Aorta (tissue), 5 donors: ENCODE measurements at places on chromosomes 6 and 20. TPM values are rescaled to one million over a fixed set of nuclear protein-coding genes. Genes with fewer than 3 reads are reported as not detected.

DNA sequence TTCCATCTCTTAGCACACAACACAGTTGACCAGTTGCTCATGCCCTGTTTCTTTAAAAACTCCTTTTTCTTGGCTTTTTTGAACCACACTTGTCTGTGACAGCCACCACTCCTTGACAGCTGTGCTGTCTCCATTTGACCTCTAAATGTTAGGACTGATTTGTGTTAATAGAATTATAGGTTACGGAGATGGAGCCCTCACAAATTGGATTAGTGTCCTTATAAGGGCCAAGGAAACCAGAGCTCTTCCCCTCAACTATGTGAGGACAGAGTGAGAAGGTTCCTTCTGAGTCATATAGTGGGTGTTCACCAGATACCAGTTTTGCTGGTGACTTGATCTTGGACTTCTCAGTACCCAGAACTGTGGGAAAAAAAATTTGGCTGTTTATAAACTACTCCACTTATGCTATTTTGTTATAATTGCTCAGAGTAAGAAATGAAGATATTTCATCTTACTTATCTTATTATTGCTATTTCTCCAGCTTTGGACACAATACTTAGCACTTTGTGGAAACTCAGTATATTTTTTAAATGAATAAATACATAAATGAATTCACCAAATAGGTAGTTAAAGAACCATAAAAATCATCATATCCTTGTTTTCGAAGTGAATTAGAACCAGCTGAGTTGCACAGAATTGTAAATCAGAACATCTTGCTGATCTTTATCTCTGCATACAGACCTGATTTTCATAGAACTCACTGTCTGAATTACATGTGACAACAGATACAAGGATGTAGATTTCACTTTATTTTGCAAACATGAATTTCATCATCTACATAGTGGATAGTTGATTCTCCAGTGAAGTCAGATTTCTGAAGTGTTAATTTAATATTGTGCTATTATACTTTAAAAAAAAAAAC lies 598.5 kb upstream of the IRAK1BP1 start:
- no peaks in the 10 kb centered on the region for H3K36me3 ChIP-seq
- no peak overlapping the region for H3K27ac ChIP-seq
- no peak for DNase-seq
- no peak overlapping the region for H3K4me3 ChIP-seq
- no peaks in the 10 kb centered on the region for H3K4me1 ChIP-seq
- H3K27me3 ChIP-seq: no peaks in the 10 kb centered on the region

Gene ROMO1
- total RNA-seq: 78.5 TPM

GRCh38 chr6:73671911-73672685 lies 18.3 kb upstream of the SLC17A5 start:
- H3K27me3 ChIP-seq: no peaks in the 10 kb centered on the region
- H3K4me1 ChIP-seq: no peaks in the 10 kb centered on the region
- no peak for DNase-seq

Gene PM20D2
- total RNA-seq: 23.5 TPM

Gene ZFP57
- total RNA-seq: 0.49 TPM

- no peaks in the 10 kb centered on the region for H3K36me3 ChIP-seq
- no peak overlapping the region for H3K27ac ChIP-seq
- H3K4me3 ChIP-seq: no peak overlapping the region
- H3K27me3 ChIP-seq: no peaks in the 10 kb centered on the region
These were observed 1.2 kb upstream of the HDDC2 start for GRCh38 chr6:125302840-125303511.

Gene FRMD1
- 0.06 TPM for total RNA-seq

Gene CYP39A1
- 4.2 TPM for total RNA-seq

DNA sequence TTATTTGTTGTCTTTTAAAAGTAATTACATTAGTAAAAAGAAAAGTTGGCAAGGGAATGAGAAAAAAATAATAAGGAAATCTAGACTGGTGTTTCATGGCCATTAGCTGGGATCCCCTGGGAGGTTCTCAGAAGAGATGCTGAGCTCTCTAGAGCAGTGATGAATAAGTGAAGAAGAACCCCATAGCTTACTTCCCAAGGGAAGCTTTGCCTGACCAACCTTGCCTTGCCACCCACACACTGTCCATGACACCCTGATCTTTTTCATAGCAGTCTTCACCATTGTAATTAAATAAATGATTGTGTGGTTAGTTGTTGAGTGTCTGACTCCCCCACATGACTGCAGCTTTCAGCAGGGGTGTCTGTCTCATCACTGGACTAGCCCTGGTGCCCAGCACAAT lies 5.9 kb downstream of the C6orf163 start:
- H3K36me3 ChIP-seq: no peaks in the 10 kb centered on the region
- H3K27me3 ChIP-seq: no peaks in the 10 kb centered on the region
- DNase-seq: no peak
- no peak overlapping the region for H3K27ac ChIP-seq
- H3K4me3 ChIP-seq: no peak overlapping the region
- no peaks in the 10 kb centered on the region for H3K4me1 ChIP-seq

Gene CLPSL2
- not detected for total RNA-seq

Gene PAK5
- 0.33 TPM for total RNA-seq

- no peaks in the 10 kb centered on the region for H3K36me3 ChIP-seq
- no peak for DNase-seq
- no peaks in the 10 kb centered on the region for H3K27me3 ChIP-seq
- no peak overlapping the region for H3K27ac ChIP-seq
- no peaks in the 10 kb centered on the region for H3K4me1 ChIP-seq
These were observed 47.2 kb upstream of the SYNDIG1 start for GRCh38 chr20:24422091-24422760.

GRCh38 chr20:43710370-43711044 lies 16.3 kb downstream of the GTSF1L start:
- H3K36me3 ChIP-seq: no peaks in the 10 kb centered on the region
- DNase-seq: no peak
- no peaks in the 10 kb centered on the region for H3K27me3 ChIP-seq
- no peak overlapping the region for H3K27ac ChIP-seq
- no peak overlapping the region for H3K4me3 ChIP-seq

Gene BTNL2
- total RNA-seq: not detected

Gene CST2
- 0.75 TPM for total RNA-seq

- no peak overlapping the region for H3K4me3 ChIP-seq
- H3K36me3 ChIP-seq: no peaks in the 10 kb centered on the region
- H3K4me1 ChIP-seq: peaks cover 3% of the 10 kb centered on the region
These were observed 48.2 kb downstream of the HIVEP2 start for GRCh38 chr6:142896732-142897131.

Gene EDN1
- 10.0 TPM for total RNA-seq

- H3K4me3 ChIP-seq: no peak overlapping the region
- no peak overlapping the region for H3K27ac ChIP-seq
- no peaks in the 10 kb centered on the region for H3K4me1 ChIP-seq
- DNase-seq: no peak
- H3K27me3 ChIP-seq: no peaks in the 10 kb centered on the region
- H3K36me3 ChIP-seq: no peaks in the 10 kb centered on the region
These were observed 56.6 kb downstream of the SH3BGRL2 start for GRCh38 chr6:79687759-79688158.

- no peak for DNase-seq
- H3K27me3 ChIP-seq: no peaks in the 10 kb centered on the region
- H3K4me1 ChIP-seq: no peaks in the 10 kb centered on the region
- H3K36me3 ChIP-seq: no peaks in the 10 kb centered on the region
- H3K27ac ChIP-seq: no peak overlapping the region
These were observed 202.6 kb downstream of the NFATC2 start for GRCh38 chr20:51339721-51340450.

DNA sequence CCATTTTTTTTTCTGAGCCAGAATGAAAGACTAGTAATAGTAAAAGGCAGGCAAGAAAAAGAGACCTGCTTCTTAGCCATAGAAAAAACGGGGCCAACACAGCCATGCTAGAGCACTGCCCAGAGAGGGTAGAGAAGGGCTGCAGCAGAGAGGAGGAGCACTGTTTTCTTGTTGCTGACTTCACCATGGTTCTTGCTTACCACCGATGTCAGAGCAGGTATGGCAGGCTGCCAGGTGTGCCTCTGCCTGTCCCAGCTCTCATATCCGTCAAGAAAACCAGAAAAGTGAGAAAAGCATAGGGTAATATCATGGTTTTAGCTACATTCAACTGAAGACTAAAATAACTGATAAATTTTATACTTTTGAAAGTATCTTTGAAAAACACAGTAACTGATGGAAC lies 60.7 kb downstream of the DTNBP1 start:
- H3K36me3 ChIP-seq: peaks cover 4% of the 10 kb centered on the region
- no peak overlapping the region for H3K27ac ChIP-seq
- DNase-seq: no peak
- no peaks in the 10 kb centered on the region for H3K27me3 ChIP-seq

DNA sequence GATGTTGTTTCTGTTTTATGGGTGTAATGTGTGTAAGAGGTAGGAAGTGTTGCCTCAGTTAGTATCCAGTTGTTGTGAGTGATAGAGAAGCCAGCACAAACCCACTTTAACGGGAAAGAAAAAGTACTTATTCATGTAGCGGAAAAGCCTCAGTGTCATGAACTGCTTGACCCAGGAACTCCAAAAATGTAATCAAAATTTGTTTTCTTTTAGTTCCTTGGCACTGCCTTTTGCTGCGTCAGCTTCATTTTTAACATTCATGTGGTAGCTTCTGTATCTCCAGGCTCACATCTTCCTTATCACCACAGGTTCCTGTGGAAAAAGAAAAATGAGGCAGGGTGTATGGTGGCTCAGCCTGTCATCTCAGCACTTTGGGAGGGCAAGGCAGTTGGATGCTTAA lies 46.4 kb upstream of the CCDC28A start:
- no peak overlapping the region for H3K4me3 ChIP-seq
- peaks cover 2% of the 10 kb centered on the region for H3K27me3 ChIP-seq
- H3K36me3 ChIP-seq: no peaks in the 10 kb centered on the region
- no peaks in the 10 kb centered on the region for H3K4me1 ChIP-seq
- H3K27ac ChIP-seq: no peak overlapping the region

Gene JAG1
- 133 TPM for total RNA-seq

DNA sequence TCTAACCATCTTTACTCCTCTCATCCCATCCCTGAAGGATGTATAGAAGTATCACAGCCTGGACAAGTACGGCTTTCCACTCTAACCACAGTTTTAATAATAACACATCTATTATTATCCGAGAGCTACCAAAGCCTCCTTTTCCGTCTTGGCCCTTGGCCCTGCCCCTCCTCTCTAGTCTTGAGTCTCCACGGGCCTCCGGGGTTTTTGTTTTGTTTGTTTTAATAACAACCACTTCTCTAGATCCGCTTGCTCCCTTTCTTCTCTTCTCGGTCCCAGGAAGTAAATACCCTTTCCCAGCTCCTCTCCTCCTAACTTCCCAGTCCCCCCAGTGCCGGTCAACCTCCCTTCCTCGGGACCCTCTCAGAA lies 661 bp downstream of the LCA5 start:
- peak overlapping the region; percentile 31 for H3K4me3 ChIP-seq
- peaks cover 3% of the 10 kb centered on the region for H3K4me1 ChIP-seq
- DNase-seq: peak; percentile 82
- peak overlapping the region; percentile 8 for H3K27ac ChIP-seq
- H3K36me3 ChIP-seq: no peaks in the 10 kb centered on the region

- H3K36me3 ChIP-seq: no peaks in the 10 kb centered on the region
- H3K4me1 ChIP-seq: no peaks in the 10 kb centered on the region
- H3K27me3 ChIP-seq: no peaks in the 10 kb centered on the region
- no peak for DNase-seq
- H3K27ac ChIP-seq: no peak overlapping the region
These were observed 4.8 kb downstream of the TRIM10 start for GRCh38 chr6:30156262-30156599.

DNA sequence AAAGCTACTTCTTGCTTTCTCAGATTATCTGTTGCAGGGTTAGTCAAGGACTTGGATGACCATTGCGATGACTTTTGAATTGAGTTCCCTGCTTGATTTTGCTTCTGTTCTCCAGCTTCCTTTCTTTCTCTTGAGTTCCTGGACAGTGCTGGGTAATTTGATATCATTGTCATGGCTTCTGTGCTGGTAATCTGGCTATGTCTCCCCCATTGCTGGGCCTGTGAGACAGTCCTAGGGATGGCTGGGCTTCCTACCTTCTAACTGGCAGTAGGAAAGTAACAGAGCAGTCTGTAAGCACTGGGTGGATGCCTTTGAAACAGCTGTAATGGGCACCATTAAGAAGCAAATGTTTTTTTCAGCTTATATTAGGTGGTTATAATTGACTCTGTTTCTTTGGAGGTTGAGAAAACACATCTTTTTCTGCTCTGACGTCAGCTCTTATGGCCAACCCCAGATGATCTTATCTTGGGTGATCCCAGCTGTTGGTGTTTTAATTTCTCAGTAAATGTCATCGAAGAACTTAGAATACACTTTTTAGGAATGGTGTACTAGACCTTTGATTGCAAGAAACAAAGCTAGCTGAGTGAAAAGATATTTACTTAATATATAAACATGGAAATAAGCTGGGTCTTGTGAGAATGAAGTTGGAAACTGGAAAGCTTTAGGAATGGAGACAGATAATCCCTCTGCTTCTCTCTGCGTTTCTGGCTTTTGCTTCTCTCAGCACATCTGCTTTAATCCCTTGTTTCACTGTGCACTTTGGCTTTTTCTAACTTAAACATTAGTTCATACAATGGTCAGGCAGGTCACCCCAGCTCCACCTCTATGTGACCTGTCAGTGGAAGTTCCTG lies 195.0 kb upstream of the MAN1A1 start:
- no peak overlapping the region for H3K27ac ChIP-seq
- H3K36me3 ChIP-seq: no peaks in the 10 kb centered on the region
- DNase-seq: no peak
- no peaks in the 10 kb centered on the region for H3K27me3 ChIP-seq

DNA sequence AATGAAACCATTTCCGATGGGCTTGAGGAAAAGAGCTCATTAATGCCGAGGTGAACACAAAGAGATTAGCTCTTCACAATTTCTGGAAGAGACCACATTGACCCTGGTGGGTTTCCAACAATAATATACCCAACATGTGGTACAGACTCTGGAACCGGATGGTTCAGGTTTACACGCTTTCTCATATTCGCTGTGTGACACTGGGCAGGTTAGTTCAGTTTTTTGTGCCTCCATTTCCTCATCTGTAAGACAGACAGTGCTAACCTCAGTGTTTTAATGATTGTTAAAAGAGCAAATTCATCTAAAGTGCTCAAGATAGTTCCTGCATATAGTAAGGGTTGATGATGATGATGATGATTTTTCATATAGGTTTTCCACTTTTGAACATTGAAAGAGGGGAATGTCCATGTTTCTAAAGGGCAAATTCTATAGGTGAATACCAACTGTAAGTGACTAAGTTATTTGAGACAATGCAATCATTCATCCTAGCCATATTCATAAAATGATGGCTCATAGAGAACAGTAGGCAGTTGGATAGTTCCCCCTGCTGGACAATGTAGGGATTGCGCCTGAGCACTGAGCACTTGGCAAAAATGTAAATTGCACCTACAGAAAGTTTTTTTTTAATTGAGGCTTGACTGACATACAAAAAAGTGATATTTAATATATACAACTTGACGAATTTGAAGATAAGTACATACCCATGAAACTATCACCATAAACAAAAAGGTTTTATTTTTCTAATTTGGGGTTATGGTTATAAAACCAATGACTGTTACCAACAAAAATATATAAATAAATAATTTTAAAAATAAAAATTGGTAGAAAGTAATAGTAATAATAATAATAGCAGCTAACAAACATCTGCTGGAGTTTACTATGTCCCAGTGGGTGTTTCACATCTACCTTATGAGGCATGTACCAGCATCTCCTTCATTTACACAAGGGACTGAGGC lies 2.1 kb upstream of the PERP start:
- DNase-seq: peak; percentile 78
- H3K27ac ChIP-seq: no peak overlapping the region
- H3K4me3 ChIP-seq: no peak overlapping the region
- no peaks in the 10 kb centered on the region for H3K36me3 ChIP-seq
- no peaks in the 10 kb centered on the region for H3K27me3 ChIP-seq
- no peaks in the 10 kb centered on the region for H3K4me1 ChIP-seq

- no peak overlapping the region for H3K27ac ChIP-seq
- DNase-seq: peak; percentile 17
- H3K4me1 ChIP-seq: no peaks in the 10 kb centered on the region
- H3K4me3 ChIP-seq: no peak overlapping the region
- no peaks in the 10 kb centered on the region for H3K36me3 ChIP-seq
- no peaks in the 10 kb centered on the region for H3K27me3 ChIP-seq
These were observed 160.0 kb upstream of the AFDN start for GRCh38 chr6:167666571-167667203.

Gene FAM209A
- 1.0 TPM for total RNA-seq

Gene GJA10
- total RNA-seq: not detected
